ENCODE measurements at places on chromosomes 1 and 21.

DNA sequence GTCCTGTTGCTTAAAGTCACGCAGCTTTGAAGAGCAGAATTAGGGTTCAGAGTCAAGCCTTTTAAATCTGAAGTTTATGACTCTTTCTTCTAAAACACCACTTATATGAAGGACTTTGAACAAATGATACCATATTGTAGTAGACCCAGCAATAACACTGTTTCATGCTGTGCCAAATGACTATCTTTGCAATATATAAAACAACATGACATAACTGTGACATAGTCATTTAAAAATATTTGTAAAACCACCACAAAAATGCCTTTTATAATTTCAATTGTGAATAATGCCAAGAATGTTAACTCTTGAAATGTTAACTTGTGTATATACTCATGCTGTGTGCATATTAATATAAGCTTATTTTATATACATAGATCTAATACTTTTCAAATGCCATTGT is 452.1 kb upstream of the NEGR1 start:
- no peak for DNase-seq

GRCh38 chr1:207962716-207963426 is 51.9 kb upstream of the CD34 start:
- DNase-seq = peak; percentile 23

GRCh38 chr1:110749960-110750359 is 75.2 kb upstream of the KCNA3 start:
- no peak for DNase-seq

- DNase-seq = no peak
Observed at GRCh38 chr1:220791285-220791684, 4.6 kb downstream of the MTARC1 start.

GRCh38 chr1:206489980-206490770 is 17.2 kb upstream of the RASSF5 start:
- peak; percentile 80 for DNase-seq

DNA sequence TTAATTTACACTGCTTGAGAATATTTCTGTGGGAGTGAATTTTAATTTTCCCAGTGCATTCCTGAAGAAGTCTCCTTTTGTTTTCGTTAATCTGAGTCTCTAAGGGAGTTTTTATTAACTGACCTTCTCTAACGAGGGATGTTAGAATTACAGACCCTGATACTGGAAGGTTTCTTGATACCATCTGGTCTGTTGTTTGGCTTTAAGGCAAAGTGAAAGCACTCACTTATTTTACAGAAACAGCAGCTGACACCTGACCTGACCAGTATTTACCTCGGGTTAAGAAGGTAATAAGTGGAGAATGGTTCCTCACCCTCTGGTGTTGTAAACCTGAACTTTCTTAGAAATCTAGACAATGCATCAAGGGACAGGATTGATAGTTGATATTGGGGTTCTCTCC is 12.4 kb downstream of the CDC14A start:
- DNase-seq = no peak

- no peak for DNase-seq
Observed at GRCh38 chr1:88917321-88918025, 26.1 kb upstream of the GTF2B start.

- DNase-seq = no peak
Observed at GRCh38 chr1:32501865-32502264, 37.0 kb downstream of the ZBTB8B start.

DNA sequence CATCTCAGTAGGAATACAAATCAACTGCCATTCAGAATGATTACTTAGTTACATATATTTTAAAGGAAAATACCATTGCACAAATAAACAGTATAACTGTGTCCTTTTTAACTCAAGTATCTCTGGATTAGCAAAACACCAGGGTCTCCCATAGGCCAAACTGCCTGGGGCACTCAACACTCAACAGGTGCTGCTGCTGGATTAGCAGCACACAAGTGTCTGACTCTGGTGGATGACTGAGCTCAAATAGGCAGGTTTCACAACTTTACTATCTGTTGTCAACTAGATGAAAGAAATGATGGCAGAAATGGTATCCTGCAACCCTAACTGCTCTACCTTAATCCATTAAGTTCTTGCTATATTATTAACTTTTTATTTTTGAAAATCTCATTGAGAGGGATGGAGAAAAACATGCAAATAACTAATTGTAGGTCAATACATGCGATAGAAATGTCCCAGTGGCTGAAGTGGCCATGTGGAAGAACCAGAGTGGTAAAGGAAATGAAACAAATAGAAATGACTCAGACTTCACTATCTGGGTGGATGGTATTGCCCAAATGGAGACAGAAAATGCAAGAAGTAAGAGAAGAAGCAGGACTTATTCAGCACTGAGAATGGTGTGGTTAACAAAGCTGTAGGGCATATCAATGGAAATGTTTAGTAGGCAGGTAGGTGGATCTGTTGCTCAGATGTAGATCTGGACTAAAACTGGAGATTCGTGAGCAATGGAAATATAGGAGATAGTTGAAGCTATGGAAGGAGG is 90.8 kb upstream of the CCDC190 start:
- no peak for DNase-seq

GRCh38 chr1:107821340-107821739 is 143.6 kb downstream of the VAV3 start:
- DNase-seq = no peak

- no peak for DNase-seq
Observed at GRCh38 chr1:150628766-150629114, 672 bp downstream of the ENSA start.

- no peak for DNase-seq
Observed at GRCh38 chr1:147072482-147073432, 99.5 kb downstream of the PRKAB2 start.

GRCh38 chr1:59686574-59686973 is 128.2 kb upstream of the HOOK1 start:
- no peak for DNase-seq

DNA sequence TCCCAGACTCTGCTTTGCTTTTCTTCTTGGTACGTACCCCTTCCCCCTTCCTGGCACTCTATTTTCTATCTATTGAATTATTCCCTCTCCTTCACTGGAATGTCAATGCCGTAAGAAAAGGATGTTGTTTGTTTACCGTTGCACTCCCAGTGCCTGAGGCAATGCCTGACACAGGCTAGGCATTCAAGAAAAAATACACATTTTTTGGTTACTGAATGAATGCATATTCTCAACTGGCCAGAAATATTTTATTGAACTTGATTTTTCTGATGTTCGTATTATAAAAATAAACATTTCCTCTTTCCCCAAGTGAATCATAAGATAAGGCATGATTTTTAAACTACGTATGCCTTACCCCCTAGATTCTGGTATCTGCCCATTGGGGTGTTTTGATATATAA is 41.2 kb downstream of the GNG12 start:
- no peak for DNase-seq

- no peak for DNase-seq
Observed at GRCh38 chr21:42547906-42548365, 34.3 kb downstream of the SLC37A1 start.

GRCh38 chr1:6028042-6028850 is 17.4 kb upstream of the KCNAB2 start:
- peak; percentile 46 for DNase-seq

DNA sequence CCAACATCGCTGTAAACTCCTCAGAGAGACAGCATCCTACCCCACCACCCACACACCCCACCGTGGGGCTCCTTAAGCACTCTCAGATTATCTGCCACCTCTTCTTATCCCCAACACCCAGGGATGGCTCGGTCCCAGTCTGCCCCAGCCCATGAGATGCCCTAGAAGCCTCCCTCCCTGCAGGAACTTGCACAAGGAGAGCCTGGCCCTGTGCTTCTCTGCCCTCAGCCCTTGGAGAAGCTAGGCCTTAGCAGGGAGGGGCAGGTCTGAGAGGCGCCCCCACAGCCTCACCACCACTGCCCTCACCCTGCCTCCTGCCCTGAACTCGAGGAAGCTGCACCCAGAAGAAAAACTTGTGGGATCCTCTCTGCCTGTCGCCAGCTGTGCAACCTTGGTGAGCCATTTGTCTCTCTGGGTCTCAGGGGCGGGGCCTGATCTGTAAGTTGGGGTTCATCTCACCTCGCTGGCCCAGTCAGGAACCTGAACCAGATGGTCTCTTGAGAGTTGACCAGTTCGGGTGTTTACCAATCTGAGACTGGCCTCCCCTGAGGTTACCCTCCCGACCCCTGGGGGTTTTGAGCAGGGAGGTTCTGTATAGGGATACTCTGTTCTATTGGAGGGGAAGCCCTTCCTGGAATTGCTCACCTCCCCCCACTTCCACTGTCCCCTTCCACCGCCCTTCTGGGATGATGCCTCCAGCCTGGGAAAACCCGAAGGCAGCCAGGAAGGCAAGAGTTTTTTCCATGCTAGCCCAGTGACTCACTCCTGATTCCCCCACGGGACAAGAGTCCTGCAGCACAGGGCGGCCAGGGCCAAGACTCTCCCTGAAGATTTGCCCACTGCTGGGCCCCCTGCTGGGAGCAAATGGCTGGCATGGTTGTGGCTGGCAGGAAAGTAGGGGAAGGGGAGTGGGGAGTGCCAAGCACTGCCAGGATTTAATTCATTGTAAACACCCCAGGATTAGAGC is at the start of gene S100A3:
Gene S100A3 (minus strand): TSS at position 537 of the 967 bp plus-strand sequence. CDS start 773 bp downstream, outside the sequence.
- no peak for DNase-seq

- no peak for DNase-seq
Observed at GRCh38 chr1:203136409-203137042, 9.0 kb downstream of the ADORA1 start.

GRCh38 chr1:29549001-29549400 is 312.7 kb downstream of the PTPRU start:
- no peak for DNase-seq

DNA sequence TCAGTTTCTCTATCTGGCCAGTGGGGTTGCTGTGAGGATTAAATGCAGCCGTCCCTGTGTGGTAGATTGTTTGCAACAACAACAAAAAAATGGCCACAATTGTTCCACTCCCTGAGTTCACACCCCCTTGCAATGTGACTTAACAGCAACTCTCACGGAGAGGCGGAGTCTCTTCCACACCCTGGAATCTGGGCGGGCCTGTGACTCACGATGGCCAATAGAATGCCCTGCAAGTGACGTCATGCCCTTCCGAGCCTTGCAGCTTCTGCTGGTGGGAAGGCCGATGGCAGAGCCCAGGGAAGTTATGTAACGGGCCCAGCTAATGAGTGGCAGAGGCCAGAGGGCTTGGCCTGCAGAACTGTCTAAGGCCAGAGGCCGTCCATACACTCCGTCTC is 87.9 kb downstream of the RIPK4 start:
- no peak for DNase-seq

GRCh38 chr1:194538453-194538852 is 1352.0 kb upstream of the B3GALT2 start:
- DNase-seq = no peak

DNA sequence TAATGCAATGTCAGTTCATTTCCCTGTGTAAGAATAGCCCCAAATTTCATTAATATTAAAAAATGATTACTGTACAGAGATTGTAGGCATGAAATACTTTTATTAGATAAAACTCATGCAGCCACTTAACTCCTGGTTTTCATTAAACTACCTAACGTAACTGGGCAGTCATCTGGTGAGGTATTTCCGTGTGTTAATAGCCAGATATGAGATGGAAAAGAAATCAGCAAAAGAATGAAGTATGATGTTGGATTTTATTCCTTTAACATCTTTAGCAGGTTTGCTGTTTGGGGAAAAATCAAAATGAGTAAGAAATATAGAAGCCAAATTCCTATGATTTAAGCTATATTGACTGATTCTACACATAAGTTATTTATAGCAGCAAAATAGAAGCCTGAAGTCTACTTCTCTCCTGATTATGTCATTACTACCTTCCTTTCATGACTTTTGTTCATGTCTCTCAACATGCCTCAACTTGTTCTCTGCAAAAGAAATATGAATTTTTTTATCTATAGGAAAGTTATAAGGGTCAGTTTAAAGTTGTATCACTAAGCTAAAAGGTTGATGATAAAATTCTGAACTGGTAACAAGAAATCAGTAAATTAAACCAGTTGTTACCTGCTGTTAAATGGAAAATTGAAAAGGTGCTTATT is 42.6 kb downstream of the CCDC18 start:
- no peak for DNase-seq

Measured in stimulated activated CD4-positive, alpha-beta T cell treated with anti-CD3 and anti-CD28 coated beads, Interleukin-2, amount 100 ng/mL, for 48 hours (primary cell).